Thoracic aorta (tissue), 2 donors: ENCODE measurements at places on chromosomes 1 and 21.

GRCh38 chr1:156712626-156713025 lies 7.2 kb upstream of the CRABP2 start:
- no peak for DNase-seq

- no peak for DNase-seq
Observed at GRCh38 chr1:73910466-73910865, 287.5 kb downstream of the LRRIQ3 start.

DNA sequence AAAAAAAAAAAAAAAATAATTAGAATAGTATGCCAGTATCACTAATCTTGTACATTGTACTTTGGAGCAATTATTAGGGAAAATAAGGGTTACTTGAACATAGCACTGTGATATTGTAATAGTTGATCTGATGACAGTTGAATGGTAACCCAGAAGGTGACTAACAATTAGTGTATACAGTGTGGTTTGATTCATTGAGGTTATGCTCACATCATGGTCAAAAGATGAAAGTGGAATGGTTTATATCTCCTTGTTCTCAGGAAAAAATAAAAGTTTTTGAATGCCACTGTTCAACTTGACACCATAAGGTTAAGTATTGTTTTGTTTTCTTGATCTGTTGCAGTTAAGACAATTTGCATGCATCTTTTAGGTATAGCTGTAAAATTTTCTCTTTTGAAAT lies 87.0 kb downstream of the GPR52 start:
- DNase-seq: no peak

DNA sequence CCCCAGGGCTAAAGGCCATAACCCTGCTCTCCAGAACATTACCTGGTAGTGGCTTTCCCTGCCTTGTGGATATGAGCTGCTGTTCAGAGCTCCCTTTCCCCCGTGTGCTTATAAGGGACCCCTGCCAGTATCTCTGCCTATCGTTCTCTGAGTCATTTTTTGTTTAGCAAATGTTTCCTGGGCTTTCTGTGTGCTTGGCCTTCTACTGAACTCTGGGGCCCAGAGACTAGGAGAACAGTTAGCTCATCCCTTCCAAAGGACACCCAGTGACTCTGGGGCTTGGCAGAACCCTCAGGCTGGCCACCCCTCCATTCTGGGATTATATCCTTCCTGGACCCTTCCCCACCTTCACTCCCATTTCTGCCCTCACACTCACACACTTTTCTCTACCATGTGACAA lies 80.8 kb upstream of the POU3F1 start:
- DNase-seq: no peak

DNA sequence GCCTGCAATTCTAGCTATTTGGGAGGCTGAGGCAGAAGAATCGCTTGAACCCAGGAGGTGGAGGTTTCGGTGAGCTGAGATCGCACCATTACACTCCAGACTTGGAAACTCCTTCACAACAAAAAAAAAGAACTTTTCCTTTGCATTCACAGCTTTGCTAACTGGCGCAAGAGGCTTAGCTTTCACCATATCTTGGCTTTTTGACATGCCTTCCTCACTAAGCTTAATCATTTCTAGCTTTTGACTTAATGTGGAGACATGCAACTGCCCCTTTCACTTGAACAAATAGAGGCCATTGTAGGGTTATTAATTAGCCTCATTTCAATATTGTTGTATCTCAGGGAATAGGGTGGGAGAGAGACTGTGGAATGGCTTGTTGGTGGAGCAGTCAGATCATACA lies 8.7 kb downstream of the KPNA6 start:
- DNase-seq: no peak

DNA sequence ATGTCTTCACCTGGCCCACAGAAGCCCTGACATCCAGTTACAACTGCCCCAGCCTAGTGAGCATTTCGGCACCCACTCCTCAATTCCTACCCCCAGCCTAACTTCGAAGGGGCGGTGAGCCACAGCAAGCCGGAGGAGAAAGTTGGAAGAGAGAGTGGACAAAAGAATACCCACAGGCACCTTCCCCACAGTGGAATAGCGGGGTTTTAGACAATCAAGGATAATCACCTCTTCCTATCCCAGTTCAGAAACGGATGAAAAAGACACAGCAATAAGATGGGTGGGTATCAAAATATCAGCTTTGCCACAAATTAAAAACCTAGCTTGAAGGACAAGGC lies 1.3 kb upstream of the LSS start:
- DNase-seq: no peak

- DNase-seq: no peak
Observed at GRCh38 chr1:221217029-221217428, 337.8 kb downstream of the HLX start.

DNA sequence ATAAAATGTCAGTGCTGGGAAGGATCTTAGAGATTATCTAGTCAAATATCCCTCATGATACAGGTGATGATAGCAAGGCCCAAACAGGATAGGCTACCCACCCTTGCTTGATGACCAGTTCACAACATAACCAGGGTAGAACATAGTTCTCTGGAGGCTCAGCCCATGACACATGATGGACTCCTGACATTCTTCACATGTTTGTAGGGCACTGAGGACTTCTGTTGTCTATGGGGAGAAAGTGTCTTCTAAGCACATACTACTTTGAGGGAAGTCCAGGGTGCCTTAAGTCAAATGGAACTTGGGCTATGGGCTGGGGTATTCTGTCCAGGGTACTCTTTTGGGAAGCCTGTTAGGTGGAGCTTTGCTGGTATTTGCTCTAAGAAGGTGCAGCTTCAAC lies 148.9 kb downstream of the GLUL start:
- no peak for DNase-seq

- no peak for DNase-seq
Observed at GRCh38 chr1:87089070-87089736, 174.8 kb downstream of the HS2ST1 start.

GRCh38 chr1:14570514-14570913 lies 28.0 kb upstream of the KAZN start:
- no peak for DNase-seq

- no peak for DNase-seq
Observed at GRCh38 chr1:5847013-5847659, 145.1 kb downstream of the NPHP4 start.

- no peak for DNase-seq
Observed at GRCh38 chr1:231757101-231757404, 130.5 kb downstream of the DISC1 start.

- no peak for DNase-seq
Observed at GRCh38 chr1:81574408-81574807, 226.3 kb upstream of the ADGRL2 start.

DNA sequence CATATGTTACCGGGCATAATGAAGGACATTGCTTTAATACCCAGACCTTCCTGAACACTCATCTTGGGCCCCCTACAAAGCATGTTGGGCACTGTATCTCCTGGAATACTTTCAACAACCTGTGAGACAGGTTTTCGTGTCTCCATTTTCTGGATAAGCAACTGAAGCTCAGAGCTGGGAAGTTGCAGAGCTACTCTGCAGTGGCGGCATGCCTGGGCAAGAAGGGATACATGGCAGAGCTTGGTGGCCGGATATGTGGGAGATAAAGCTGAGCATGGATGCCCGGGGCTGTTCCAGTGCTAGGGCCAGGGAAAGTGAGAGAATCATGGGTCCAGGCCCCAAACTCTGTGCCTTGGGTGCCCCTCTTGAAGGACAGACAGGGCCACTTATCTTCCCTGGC lies 71.6 kb upstream of the KCND3 start:
- DNase-seq: no peak

- DNase-seq: no peak
Observed at GRCh38 chr1:37167479-37167878, 133.2 kb upstream of the GRIK3 start.

DNA sequence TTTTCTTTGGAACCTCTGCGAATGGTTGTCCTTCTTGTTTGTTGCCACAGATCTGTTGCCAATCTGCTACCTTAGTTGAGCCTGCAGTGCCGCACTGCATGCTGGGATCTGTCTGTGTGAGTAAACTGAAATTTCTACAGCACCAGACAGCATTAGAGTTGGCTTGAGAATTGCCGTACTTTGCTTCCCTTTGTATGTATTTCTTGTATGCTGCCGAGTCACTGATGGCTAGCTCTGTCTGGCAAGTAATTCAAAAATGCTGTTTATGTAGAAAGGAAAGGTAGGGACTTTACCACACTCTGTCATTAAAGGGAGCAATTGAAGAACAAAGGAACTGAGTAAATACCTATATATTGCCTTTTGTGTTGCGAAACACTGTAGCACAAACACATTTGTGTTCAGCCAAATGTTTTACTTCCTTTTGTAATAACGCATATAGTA lies 857.4 kb downstream of the USP25 start:
- no peak for DNase-seq

DNA sequence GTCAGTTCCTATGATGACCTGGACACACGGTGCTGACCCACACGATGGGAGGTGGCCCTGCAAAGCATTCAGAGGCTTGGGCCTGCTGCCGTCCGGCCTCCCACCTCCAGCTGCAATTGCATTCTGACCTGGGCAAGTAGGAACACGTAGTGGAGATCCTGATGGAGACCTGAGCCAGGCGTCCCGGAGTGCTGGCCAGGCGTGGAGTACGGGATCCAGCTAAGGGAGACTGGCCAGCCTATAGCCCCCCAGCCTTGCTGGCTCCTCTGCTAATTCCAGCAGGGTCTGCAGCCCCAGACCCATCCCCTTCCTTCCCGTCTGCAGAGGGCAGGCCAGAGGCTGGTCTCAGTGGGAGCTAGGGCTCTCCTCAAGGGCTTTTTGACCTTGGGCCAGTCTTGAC lies 11.2 kb downstream of the CD46 start:
- no peak for DNase-seq

GRCh38 chr1:32783851-32784250 lies 33.3 kb downstream of the YARS1 start:
- DNase-seq: no peak

GRCh38 chr1:85134583-85135391 lies 66.0 kb downstream of the SYDE2 start:
- no peak for DNase-seq

- no peak for DNase-seq
Observed at GRCh38 chr1:20373286-20373685, 82.6 kb downstream of the VWA5B1 start.

GRCh38 chr1:99673315-99673714 lies 27.4 kb downstream of the PALMD start:
- no peak for DNase-seq

DNA sequence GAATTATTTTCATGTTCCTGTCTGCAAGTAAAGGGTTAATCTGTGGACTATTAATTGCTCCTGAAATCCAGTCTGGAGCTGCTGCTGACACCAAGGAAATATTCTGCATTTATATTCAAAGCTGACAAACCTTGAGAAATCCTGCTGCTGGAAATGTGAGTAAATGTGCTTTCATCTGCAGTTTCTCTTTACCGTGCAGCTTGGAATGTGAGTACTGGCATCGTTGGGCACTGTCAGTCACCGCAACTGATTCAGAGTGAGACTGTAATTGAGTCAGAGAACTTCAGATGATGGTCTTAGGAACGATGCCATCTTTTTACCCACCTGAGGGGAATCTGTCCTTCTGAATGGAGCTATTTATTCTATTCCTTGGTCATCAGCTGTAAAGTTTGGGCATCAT lies 420.6 kb downstream of the SIPA1L2 start:
- DNase-seq: no peak

DNA sequence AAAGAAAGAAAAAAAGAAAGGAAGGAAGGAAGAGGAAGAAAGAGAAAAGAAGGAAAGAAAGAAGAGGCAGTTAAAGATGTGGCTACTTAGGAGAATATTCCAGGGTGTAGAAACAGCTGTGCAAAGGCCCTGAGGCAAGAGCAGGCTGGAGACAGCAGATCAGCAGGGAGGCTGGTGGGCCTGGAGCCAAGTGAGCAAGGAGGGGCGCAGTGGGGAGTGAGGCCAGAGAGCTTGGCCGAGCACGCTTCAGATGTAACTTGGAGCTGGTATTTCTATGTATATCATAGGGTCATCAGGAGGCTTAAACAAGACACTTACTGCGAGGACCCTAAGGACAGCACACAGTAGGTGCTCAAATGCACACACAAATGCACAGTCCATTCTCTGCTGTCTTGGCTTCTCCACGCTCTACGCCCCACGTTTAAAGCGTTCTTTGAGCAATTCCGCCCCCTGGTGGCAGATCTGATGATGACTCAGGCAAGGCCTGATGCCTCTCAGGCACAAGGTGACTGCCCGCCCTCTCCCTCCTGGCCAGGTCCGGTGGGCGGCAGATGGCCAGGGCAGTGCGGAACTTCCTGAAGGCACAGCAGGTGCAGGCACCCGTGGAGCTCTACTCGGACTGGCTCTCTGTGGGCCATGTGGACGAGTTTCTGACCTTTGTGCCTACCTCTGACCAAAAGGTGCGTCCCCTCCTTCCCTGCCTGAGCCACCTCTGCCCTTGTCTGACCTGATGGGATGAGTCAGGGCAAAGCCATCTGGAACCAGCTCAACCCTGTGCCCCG lies 11.9 kb upstream of the PADI3 start:
- DNase-seq: peak; percentile 40

DNA sequence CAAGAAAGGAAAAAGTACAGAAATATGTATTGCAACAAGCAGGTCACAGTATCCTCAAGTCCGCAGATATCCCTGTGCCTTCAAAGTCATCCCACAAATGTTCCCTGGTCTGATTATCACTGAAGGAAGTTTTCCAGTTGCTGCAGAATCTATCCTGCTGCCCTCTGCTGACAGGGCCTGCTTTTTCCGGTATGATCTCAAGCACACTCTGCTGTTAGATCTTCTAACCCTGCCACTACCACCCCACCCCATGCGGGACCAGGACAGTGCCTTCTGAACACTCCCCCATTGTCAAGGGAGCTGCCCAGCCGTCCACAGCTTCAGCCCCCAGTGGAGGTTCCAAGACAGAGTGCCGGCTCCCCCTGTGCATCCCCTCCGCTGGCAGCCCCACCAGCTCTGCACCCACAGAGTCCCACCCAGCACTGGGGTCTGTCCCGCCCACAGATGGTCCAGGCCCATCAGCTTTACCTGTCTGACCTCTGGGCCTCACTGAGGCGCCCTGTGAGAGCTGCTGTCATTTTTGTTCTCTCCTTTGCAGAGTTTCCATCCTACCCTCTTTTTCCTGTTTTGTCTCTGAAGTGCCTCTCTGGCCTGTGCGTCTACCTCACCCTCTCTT lies 27.9 kb downstream of the FAM163A start:
- no peak for DNase-seq

GRCh38 chr1:30744060-30744756 lies 13.4 kb downstream of the LAPTM5 start:
- no peak for DNase-seq

DNA sequence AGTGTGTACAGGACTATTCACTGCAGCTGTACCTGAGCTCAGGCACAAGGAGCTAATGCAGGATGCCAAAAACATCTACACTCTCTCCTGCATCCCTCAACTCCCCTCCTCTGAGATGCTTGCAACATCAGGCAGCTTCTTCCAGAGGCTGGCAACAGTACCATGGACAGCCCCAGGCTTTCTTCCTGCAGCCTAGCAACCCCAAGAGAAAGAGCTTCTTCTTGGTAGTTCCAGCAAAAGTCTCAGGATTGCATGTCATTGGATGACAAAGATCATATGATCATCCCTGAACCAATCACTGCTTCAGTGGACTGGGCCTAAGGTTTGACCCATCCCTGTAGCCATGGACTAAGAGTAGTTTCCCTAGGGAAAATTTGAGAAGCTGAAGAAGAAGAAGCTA lies 46.7 kb downstream of the CAMK2N1 start:
- DNase-seq: no peak
